Dermis microvascular lymphatic vessel endothelial cell (primary cell): ENCODE measurements at places on chromosomes 5 and 9. TPM values are rescaled to one million over a fixed set of nuclear protein-coding genes. Genes with fewer than 3 reads are reported as not detected.

DNA sequence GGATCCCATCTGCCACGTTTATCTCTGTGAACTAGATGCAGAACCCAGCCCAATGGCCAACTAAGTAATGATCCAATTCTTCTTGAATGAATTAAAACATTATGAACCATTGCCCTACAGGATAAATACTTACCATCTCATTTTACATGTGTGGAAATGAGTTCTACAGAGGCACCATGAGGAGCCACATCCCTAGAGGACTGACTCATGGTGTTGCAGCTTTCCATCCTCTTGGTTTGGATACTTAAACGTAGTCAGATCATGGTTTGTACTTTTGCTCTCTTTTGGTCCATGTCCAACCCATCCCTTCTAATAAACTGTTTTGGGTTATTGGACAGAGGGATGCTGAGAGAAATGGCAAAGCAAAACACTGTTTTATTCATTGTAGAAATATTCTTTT, 484.8 kb downstream of the EBF1 start:
- DNase-seq: no peak

GRCh38 chr5:141420855-141421488, at the start of gene PCDHGA11:
Gene PCDHGA11, plus strand, starts transcription at chr5:141421051. Its CDS starts 177 bp downstream, at chr5:141421228.
- DNase-seq: peak; percentile 30

- no peak for DNase-seq
These were observed 1.2 kb downstream of the GLRX start for GRCh38 chr5:95821110-95822021.

DNA sequence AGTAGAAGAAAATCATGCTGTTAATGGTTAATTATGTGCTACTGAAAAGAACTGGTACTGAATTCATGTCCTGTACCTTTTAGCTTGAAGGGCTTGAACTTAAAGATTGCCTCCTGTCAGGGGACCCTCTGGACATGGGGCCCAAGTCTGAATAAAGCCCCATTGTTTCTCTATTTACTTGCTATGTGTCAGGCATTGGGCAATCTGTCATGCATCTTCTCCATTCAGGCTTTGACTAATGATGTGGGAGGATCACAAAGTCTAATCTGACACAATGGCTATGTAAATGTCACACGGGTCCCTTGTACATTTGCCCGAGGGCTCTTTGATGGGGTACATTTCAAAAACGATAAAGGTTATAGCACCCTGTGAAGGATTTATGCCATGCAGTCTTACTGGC, 64.0 kb upstream of the TUSC1 start:
- DNase-seq: no peak

DNA sequence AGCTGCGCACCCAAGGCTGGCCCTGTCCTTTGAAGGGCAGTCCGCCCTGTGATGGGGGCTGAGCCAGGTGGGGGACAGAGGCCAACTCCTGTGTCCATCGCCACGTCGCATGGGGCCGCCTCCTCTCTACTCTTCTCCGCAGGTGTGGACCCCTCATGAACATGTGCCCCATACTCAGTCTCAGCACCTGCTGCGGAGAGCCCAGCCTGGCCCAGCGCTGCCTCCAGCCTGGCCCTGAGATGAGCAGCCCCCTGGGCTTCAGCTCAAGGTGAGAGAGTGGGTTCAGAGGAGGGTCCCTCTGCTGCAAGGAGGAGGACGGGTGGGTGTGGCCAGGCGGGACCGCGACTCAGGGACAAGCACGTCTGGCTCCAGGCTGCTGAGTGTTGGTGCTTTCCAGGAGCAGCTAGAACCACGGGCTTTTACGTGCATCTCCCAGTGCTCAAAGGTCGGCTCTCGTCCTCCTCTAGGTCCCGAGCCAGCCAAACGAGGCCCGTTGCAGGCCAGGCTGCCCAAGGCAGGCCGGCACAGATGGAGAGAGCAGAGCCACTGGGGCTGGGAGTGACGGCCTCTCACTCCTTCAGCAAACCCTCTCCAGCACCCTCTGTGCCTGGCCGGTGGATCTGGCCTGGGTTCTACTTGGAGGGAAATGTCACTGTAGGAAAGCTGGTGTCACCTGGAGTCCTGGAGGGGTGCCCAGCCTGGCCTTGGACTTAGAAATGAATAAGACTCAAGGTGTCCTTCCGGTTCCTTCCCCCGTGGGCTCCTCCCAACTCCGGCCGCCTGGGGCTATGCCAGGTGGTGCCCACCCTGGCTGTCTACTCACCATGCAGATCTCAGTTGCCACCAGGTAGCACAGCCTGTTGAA, 48.9 kb upstream of the RNF130 start:
- DNase-seq: no peak

DNA sequence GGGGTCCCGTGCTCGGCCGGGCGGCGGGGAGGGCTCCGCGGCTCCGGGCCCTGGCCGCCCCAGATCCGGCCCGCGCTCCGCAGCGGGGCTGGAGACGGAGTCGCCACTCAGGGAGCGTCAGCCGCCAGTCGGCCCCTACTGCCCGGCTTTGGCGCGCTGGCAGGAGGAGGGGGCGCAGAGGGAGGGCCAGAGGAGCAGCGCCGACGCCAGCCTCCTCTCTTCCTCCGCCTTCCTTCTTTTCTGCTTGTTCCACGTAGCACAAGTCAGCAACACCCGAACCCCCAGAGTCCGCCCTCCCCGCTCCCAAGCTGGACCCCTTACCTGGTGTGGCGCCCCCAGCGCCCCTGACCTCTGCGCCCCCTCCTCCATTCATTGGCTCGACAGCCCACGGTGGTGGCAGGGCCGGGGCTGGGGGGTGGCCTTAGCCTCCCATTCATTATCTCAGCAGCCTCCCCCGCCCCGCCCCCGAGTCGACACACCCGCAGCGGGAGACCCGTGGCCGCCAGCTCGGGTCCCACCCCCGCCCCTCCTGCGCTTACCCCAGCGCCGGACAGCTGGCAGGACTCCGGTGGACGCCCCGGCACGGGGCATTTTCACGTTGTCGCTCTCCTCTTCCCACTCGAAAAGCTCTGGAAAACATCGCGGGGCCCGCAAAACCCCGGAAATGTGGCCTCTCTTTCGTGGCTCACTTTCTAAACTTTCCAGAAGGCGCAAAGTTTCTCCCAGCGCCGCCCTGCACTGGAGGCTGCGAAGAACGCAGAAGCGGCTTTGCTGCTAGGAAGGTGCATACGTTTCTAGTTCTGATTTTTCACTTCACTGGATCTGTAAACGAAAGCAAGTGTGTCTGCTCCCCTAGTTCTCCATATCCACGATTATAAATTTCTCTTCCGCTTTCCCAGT, at the start of gene LPAR1:
Gene LPAR1, minus strand, starts transcription at position 140 of the 900 bp plus-strand sequence. CDS start 66,353 bp downstream, outside the sequence.
- no peak for DNase-seq

GRCh38 chr5:152503206-152503605, 98.1 kb upstream of the NMUR2 start:
- no peak for DNase-seq

DNA sequence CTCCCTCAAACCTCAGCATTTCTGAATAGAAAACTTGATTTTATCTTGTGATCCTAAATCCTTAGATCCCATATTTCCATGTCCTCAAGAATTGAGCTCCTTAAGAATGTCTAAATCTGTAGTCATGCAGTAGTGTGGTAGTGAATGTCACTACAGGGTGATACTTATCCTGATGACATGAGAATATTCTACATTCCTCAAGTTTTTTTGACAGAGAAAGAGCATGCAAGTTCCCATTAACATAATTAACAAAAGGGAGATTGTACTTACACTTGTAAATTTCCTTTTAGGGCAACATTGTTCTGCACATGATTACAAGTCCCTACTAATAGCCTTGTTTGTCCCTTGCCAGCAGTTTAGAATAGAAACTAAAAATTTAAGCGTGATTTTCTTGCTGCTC, 352.3 kb downstream of the PTPRD start:
- no peak for DNase-seq

GRCh38 chr9:20753761-20754160, 69.7 kb downstream of the FOCAD start:
- DNase-seq: no peak

GRCh38 chr5:34929720-34930461, 532 bp downstream of the DNAJC21 start:
- peak; percentile 85 for DNase-seq

MEGF9 gene
- 3.7 and 5.7 TPM in 2 replicates for total RNA-seq

C5 gene
- 1.5 and 1.6 TPM in 2 replicates for total RNA-seq

SPRY4 gene
- 4.4 and 4.5 TPM in 2 replicates for total RNA-seq

HINT1 gene
- 199 and 247 TPM in 2 replicates for total RNA-seq

FAM78A gene
- total RNA-seq: 3.3 and 4.0 TPM in 2 replicates
